ENCODE measurements at places on chromosomes 5 and 9.

GRCh38 chr5:178367736-178368120 lies 135.1 kb upstream of the PHYKPL start:
- DNase-seq = no peak

GRCh38 chr9:81566074-81566698 lies 123.2 kb downstream of the TLE1 start:
- no peak for DNase-seq

- DNase-seq = no peak
Measured at GRCh38 chr5:135997673-135998335, 31.0 kb upstream of the TGFBI start.

DNA sequence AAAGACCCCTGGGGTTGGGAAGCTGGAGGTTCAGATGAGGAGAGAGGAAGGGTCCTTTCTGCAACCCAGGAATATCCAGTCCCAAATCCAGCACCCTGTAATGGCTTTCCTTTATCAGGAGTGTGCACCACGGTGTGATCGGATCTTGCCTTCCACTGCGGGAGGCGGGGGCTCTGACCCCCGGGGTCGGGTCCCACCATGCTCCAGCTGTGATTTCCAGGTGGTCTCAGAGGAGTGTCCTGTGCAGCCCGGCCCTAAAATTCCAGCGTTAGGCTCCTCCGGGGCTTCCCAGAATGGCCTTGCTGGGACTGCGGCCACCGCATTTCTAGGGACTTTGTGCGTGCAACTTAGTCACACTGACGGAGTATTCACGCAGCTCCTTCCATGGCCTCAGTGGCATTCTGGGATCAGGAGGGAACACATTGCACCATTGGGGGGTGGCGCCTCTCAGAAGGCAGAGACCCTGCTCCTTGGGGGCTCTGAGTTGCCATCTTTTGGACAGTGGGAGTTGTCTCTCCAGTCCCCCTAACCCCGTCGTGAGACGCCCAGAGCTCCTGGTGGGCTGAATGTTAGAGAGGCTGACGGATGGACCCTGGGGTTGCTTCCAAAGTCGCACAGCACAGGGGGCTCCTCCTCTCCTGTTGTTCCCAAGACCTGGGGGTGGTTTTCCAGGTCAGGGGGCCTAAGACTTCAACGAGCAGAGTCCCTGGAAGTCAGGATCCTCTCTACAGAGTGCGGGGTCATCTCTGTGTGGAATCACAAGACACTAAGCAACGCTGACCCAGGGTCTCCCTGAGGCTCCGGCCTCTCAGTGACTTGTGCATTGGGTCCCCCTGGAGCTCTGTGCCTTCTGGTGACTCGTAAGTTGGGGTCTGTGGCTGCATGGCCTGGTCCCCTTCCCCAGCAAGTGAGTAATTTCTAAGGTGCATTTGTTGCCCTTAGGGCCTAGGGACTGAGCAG lies 42.7 kb upstream of the IRX4 start:
- no peak for DNase-seq

- DNase-seq = no peak
Measured at GRCh38 chr9:96169901-96170300, 132.1 kb downstream of the HSD17B3 start.

DNA sequence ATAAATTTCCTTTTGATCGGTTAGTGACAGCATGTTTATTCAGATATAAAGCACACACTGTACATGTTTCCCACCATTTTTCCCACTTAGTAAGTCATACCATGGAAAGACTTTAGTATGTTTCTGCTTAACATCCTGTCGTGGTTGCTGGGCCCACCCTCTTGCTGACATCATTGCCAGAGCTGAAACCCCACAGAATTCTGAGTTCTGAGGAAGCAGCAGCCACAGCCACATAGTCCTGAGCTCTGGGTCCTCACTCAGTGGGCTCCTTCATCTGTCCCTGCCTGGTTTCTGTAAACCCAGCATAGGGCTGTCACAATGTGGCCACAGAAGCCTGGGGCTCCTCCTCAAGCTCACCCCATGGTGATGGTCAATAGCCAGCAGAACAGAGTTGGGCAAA lies 441.5 kb downstream of the ENC1 start:
- no peak for DNase-seq

DNA sequence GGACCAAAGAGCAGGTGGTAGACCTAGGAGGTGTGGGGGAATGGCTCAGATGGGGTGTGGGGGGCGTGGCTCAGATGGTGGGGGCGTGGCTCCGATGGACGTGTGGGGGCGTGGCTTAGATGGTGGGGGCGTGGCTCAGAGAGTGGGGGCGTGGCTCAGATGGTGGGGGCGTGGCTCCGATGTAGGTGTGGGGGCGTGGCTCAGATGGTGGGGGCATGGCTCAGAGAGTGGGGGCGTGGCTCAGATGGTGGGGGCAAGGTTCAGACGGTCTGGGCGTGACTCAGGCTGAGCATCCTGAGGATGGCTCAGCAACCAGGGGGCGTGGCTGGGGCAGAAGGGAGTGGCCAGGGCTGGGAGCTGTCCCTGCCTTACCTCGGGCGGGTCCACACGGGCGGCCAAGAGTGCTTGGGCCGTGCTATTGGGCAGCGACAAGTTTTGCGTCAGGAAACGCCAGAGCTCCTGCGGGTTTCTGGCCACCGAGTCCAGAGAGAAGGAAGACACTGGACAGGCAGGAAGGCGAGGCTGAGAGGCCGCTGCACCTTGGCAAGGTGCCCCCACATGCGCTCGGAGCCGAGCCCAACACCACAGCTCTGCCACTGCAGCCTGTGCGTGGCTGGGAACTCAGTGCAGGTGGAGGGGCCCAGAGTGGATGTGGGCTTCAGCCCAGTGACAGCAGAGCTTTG lies 5.9 kb downstream of the ABCA2 start:
- DNase-seq = peak; percentile 47

DNA sequence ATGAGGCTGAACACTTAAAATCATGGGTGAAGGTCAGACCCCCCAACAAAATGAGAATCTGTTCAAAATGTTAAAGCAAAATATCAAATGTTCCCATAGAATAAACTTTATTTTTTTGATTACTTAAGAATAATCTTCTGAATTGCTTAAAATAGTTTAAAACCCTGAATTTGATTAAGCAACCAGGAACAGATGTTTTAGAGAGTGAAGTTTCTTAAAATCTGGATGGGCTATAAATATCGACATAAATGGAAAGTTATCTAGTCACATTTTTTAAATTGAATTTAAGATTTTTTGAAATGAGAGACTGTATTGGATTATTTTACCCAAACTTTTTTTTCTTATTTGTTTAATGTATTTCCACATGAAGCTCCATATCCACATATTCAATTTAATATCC lies 98.5 kb downstream of the ADAMTS12 start:
- DNase-seq = no peak

DNA sequence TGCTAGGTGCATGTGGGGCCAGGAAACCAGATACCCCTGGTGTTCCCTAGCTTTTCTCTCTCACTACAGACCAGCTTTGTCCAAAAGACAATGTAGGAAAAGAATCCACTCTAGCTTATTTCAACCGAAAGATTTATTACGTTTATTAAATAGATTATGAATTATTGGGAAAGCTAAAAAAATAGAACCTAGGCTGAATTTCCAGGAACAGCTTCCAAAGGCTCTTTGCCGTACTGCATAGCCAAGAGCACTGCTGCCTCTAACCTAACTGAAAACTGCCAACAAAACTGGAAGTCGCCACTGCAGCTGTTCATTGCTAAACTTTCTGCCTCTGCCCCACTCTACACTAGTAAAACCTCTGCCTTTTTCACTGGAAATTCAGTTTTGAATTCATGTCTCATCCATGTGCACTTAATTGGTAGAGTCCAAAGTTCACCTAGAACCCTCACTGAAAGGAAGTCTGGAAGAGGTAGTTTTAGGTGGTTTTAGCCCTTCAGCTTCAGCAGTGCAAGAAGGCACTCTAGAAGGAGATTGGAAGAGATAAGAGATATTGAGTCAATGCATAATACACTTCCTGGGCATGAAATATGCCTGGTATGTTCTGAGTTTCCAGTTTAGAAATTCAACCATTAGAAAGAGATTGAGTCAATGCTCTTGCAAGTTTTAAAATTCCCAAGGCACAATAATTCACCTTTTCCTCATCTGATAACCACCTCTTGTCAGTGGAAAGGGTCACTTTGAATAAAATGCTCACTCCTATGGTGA lies 927.9 kb downstream of the MAT2B start:
- DNase-seq = no peak

- DNase-seq = no peak
Measured at GRCh38 chr5:181052672-181053487, 12.8 kb downstream of the BTNL9 start.

Measured in brain microvascular endothelial cell (primary cell).